ENCODE measurements at places on chromosomes 5 and 9. TPM values are rescaled to one million over a fixed set of nuclear protein-coding genes. Genes with fewer than 3 reads are reported as not detected.

DNA sequence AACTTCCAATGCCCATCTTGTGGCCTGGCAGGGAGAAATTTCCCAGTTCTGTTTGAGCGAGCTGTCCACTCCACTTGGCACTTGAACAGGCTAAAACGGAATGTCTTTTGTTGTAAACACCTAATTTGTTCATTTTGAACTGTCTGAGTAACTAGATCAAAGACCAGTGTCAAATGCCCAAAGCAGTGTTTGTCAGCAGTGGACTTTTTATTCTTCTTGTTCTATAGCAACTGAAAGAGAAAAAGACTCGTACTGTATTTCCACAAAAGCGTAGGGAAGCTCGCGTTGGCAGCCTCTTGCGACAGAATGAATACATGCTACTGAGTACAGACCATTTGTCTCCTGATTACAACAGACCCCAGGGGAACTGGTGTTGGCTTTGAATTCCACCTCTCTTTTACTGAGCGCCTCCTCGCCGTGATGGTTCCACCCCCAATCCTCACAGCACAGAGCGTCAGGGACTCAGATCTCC lies 601.8 kb upstream of the ZNF608 start:
- H3K27ac ChIP-seq = no peak overlapping the region
- DNase-seq = no peak
- peaks cover 3% of the 10 kb centered on the region for H3K27me3 ChIP-seq
- no peaks in the 10 kb centered on the region for H3K36me3 ChIP-seq

DNA sequence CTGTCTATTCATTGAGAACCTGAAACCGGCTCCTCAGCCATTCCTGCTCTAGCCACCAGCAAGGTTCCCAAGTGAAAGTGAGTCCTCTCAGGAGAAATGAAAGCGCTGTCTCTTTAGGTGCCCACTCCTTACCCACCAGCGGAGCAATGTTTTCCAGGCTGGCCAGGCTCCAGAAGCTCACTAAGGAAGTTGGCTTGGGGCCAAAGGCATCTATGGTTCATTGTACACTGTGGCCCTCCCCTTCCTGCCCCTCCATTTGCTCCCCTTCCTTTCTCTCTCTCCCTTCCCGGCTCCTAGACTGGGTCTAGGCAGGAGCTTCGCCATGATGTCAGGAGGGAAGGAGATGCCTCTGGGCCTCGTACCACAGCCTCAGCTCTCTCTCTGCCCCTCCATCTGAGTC lies 1.1 kb upstream of the GABRP start:
- no peak overlapping the region for H3K4me3 ChIP-seq
- no peak overlapping the region for H3K27ac ChIP-seq
- peaks cover 3% of the 10 kb centered on the region for H3K27me3 ChIP-seq
- no peaks in the 10 kb centered on the region for H3K36me3 ChIP-seq
- no peak for DNase-seq

GRCh38 chr5:78215972-78216371 lies 78.5 kb downstream of the AP3B1 start:
- no peak overlapping the region for H3K4me3 ChIP-seq
- H3K27ac ChIP-seq = no peak overlapping the region
- DNase-seq = no peak
- H3K27me3 ChIP-seq = no peaks in the 10 kb centered on the region
- H3K4me1 ChIP-seq = peaks cover 2% of the 10 kb centered on the region

- no peak overlapping the region for H3K27ac ChIP-seq
- H3K4me1 ChIP-seq = no peaks in the 10 kb centered on the region
- peaks cover 11% of the 10 kb centered on the region for H3K27me3 ChIP-seq
- DNase-seq = no peak
- H3K36me3 ChIP-seq = no peaks in the 10 kb centered on the region
Observed at GRCh38 chr9:88259001-88259400, 120.7 kb upstream of the SPATA31C2 start.

The ANKRD34B gene
- polyA plus RNA-seq = not detected

DNA sequence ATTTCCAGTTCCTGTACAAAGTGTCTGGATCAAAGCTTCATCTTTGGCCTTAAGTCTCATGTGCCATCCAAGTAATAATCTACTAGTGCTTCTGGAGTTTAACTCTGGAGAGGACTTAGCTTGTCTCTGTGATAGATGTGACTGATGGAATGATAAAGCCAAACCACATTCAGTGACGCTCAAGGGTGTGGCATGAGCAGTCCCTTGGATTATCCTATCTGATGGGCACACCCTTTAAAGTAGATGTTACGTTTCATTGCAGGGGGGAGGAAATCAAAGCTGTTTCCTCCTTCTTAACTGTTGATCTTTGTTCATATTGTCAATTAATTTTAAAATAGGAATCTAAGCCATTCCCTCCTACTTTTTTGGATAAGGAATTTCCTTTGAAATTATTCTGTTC lies 8.5 kb upstream of the EGFLAM start:
- no peak for DNase-seq
- no peak overlapping the region for H3K4me3 ChIP-seq
- no peak overlapping the region for H3K27ac ChIP-seq
- H3K27me3 ChIP-seq = no peaks in the 10 kb centered on the region
